ENCODE measurements at places on chromosomes 2 and 18. TPM values are rescaled to one million over a fixed set of nuclear protein-coding genes. Genes with fewer than 3 reads are reported as not detected.

The RTP5 gene
- polyA plus RNA-seq, result not detected

The ABCG5 gene
- 0.50 TPM for polyA plus RNA-seq

The SRD5A2 gene
- 0.08 TPM for polyA plus RNA-seq

The KCNG2 gene
- not detected for polyA plus RNA-seq

The MSTN gene
- polyA plus RNA-seq, result 1.3 TPM

The LYPD6 gene
- polyA plus RNA-seq, result 18.2 TPM
